Mucosa of descending colon (tissue), 3 donors: ENCODE measurements at places on chromosomes 5 and 9. TPM values are rescaled to one million over a fixed set of nuclear protein-coding genes. Genes with fewer than 3 reads are reported as not detected.

DNA sequence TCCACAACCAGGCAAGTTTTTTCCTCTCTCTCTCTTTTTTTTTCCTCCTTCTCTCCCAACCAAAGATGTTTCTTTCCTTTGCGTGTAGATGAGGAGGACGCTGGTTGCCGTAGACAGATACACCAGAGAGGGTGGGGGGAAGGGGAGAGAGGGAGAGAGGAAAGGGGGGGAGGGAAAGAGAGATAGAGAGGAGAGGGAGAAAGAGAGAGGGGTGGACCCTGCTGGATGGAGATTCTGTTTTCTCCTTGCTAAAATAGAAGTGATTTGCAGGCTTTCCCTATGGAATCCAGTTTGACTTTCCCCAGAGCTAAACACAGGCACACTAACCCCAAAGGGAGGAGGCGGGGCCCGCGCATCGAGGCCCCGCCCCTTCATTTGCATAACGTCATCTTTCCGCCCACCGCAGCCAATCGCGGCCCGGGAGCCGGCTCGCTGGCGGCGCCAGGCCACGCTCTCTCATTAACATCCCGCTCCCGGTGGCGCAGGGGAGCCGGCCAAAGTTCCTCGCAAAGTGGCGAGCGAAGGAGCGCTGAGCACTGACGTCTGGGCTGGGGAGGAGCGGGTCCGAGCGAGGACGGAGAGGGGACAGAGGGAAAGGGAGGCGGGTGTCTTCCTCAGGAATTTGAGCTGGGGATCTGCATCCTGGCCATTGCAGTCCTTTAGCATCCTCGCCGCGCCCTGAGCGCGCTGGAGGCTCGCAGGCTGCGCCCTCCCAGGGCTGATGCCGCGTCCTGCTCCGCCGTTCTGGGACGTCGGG, 487 bp upstream of the EBF1 start:
- peak; percentile 80 for DNase-seq

DNA sequence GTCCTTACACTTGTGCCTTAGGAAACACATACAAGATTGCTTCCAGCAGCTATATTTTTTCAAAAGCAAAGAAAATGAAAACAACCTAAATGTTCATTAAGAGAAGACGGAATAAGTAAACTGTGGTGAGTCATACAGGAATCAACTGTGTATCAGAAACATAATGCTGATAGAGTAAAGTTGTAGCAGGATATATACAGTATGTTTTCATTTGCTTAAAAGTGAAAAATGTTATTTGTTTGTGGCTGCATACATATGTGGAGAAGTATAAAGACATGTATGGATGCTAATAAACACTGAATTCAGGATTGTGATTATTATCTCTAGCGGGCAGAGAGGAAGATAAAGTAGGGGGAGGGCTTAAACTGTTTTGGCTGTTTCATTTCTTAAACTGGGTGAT, 8.3 kb downstream of the DCTN4 start:
- DNase-seq: no peak

DNA sequence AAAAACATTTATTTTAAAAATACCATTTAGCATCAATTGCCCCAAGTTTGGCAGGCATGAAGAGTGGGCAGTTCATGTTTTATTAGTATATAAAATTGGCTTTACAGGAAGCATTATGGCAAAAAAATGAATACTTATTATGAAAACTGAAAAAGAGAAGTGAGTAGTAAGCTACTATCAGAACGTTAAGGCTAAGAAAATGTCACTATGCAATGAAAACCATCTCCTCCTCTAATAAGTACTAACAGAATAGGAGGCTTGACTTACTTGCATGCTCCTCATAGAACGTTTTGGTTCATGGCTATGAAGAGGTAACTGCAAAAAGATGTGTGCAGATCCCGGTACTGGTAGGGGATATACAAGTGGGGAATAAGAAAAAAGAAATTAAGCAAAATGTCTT, 23.6 kb downstream of the TICAM2 start:
- DNase-seq: no peak

GRCh38 chr5:92599217-92599810, 981.7 kb downstream of the NR2F1-AS1 start:
- DNase-seq: no peak

PCDHA4 gene
- total RNA-seq: 0.24 TPM

GRCh38 chr9:134490446-134490845, 151.2 kb upstream of the COL5A1 start:
- DNase-seq: no peak
